ENCODE measurements at places on chromosomes 2 and 18. TPM values are rescaled to one million over a fixed set of nuclear protein-coding genes. Genes with fewer than 3 reads are reported as not detected.

DNA sequence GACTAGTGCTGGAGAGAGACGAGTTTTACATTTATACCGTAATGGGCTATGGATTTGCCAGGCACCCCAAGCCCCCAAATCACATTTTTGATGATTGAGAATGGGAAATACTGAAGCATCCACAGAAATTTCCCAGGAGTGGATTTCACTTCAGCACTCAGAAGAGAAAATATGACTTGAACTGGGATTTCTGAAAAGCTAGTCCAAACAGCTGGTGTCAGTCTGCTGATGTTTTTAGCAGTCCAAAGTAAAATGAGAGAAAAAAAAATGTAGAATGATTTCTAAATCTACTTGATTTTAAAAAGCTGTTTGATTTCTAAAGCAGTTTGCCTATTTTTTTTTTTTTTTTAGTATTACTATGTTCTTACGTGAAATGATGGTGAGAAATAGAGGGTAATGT, 105.0 kb downstream of the PLEKHM3 start:
- DNase-seq, result no peak

DNA sequence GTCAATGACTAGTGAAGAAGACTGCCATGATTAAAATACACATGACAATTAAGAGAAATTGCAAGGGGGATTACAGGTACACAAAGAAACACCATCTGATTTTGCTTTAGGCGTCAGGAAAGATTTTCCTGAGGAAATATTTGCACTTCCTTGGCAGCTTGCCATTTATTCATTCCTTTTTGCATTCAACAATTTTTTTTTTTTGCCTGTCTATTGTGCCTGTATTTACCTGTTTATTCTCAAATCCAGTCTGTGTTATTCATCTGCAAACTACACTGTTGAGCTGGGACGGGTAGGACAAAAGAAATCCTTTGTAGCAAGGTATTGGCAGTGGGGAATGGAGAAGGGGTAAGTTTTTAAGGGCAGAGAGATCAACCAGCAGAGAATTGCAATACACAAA, 31.8 kb downstream of the SMAD2 start:
- no peak for DNase-seq

DNA sequence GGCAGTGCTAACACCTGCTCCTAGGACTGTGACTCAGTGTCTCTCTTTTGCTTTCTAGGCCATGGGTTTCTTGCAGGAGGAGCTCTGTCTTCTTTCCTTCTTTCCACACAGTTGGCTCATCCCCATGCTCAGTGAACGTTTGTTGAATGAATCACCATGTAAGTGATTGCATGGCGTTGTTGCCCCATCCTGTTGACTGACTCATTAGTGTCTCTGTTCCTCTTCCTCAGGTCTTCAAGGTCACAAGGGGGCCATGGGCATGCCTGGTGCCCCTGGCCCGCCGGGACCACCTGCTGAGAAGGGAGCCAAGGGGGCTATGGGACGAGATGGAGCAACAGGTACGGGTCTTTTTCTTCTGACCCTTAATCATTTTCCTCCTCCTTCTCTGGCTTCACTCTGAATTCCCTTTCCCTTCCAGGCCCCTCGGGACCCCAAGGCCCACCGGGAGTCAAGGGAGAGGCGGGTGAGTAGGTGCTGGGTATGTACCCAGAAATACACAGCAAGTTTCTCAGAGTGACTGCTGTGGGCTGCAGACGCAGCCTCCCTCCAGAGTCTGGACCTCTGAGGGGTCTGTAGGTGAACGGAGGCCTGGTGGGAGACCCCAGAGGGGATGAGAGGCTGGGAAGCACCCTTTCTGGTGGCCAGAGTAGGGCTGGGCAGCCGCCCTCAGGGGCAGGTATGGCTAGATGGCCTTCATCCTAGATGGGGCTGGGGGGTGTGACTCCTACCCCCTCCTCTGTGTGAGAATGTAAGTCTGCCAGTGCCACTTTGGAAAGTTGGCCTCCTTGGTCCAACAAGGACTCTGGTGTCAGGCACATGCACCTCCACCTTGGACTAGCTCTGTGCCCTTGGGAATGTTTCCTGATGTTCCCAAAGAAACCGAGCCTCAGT, 32.4 kb downstream of the MARCO start:
- DNase-seq, result no peak

GRCh38 chr18:63951302-63951705, 2.2 kb downstream of the HMSD start:
- DNase-seq, result no peak

GRCh38 chr2:168466834-168467565, 10.9 kb downstream of the CERS6 start:
- DNase-seq, result no peak

GRCh38 chr2:44937688-44938240, 3.7 kb upstream of the SIX3 start:
- no peak for DNase-seq

- DNase-seq, result no peak
Measured at GRCh38 chr18:3015204-3015592, 2.3 kb upstream of the LPIN2 start.

DNA sequence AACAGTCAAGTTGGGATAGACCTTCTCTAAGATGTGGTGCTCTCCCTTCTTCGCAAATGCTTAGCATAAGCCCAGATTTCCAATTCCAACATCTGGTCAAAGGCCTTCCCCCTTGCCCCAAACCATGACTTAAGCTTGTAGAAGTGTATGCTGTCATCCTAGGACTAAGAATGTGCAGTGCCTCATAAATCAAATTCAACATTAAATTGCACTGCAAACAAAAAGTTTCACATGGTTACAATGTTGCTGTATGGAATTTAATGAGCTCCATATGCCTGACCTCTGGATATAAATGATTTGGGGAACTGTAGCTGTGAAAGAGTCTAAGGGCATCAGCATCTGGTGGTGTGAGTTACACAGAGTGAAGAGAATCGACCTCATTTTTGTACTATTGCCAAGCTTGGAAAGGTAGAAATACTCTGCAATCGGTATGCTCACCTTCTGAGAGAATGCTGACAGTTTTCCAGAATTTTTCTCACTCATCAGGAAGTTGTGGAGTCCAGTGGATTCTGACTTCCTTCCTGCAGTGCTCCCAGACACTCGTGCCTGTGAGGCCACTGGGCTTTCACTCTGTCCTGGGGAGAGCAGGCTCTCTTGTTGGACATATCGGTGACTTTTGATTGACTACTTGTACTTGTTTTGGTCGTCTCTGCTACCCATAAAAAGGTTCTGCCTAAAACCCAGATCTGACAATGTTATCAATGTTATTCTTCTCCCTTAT, 40.6 kb downstream of the FASTKD2 start:
- DNase-seq, result no peak

GRCh38 chr2:160242893-160243564, 43.0 kb upstream of the ITGB6 start:
- DNase-seq, result no peak

- DNase-seq, result no peak
Measured at GRCh38 chr18:34880882-34881834, 160.1 kb upstream of the MAPRE2 start.

DNA sequence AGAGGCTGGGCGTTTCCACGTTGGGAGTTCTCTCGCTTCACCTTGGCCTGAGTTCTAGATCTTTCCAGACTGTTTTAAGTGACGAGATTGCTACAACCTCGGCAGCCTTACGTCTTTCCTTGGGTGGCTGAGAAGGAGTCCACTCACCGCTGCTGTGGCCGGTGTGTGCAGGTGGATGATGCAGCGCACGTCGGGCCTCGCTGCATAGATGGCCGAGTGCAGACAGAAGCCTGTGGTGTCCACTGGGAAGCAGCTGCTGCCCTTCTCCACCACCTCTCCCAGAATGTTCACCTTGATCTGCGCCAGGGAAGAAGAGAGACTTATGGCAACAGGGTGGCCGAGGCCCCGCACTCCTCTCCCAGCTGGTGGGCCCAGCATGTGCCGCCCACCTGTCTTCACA, 75.7 kb downstream of the ADD2 start:
- DNase-seq, result no peak

DNA sequence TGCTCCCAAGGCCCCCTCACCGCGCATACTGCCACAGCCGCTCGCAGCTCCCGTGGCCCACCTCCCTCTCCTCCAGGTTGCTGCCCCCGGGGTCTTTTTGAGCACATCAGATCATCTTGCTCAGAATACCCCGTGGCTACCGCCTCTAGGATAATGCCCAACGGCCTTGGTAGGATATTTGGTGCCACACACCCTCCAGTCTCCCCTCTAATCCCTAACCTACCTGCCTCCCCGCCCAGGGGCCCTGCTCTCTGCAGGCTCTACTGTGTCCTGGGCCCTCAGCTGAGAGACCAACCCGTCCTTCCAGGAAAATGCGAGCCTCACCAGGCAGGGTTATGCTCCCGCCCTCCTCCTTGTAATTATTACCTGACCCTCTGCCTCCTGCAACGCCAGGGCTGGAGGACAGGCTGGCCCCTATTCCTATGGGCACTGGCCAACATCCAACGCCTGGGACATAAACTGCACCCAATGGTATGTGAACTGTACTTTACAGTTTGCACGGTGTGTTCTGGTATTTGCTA, 1.5 kb upstream of the MTCL1 start:
- no peak for DNase-seq

GRCh38 chr18:13572148-13572547, 154.2 kb downstream of the FAM210A start:
- no peak for DNase-seq

GRCh38 chr2:135052997-135053474, 944 bp downstream of the RAB3GAP1 start:
- no peak for DNase-seq

DNA sequence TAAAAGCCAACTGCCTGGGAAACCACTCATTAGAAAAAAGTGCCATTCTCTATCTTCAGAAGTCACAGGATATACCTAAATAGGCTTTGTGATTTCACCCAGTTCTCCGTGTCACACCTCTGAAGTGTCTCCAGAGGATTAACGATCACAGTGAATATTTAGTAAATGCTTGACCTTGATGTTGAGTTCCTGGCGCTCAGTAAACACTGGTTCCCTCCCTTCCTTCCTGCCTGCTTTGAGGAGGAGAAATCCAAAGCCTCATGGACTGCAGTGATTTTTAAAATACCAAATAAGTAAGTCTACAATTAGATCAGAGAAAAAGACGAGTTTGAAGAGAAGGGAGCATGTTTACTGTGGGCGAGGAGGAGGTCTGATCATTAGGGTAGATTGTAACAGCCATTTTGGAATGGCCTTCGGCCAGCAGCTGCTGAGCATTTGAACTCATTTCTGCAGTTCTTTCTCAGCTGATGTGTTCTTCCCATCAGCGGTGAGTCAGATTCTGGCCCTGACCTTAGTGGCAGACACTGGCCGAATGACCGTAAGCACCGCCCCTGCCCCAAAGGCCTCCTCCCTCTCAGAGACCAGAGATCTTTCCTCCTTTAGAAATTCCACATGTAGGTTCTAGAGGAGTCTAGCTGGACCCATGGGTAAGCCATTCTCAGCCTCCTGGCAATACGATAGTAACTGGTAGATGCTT, 62.1 kb upstream of the SLC16A14 start:
- DNase-seq, result no peak

DNA sequence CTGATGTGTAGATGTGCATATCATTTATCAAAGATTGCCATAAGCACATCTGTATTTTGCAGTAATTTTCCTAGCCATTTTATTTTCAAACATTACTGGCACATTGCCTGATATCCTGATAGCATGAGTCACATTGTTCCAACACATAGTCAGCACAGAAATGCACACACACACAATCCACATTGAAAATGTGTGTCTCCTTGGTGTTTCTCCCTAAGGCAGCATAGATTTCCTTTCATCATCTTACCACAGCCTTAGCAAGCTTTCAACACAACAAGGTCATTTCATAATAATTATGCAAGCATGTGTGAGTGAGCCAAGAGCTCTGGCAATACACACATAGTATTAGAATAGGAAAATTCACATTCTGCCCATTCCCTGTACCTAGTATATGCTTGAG, 245.4 kb upstream of the MEIS1 start:
- DNase-seq, result no peak

- no peak for DNase-seq
Measured at GRCh38 chr18:51953521-51953920, 386.5 kb upstream of the DCC start.

GRCh38 chr2:142030735-142031134, 100.1 kb downstream of the LRP1B start:
- DNase-seq, result no peak

- no peak for DNase-seq
Measured at GRCh38 chr2:28296243-28296642, 96.4 kb upstream of the FOSL2 start.

DNA sequence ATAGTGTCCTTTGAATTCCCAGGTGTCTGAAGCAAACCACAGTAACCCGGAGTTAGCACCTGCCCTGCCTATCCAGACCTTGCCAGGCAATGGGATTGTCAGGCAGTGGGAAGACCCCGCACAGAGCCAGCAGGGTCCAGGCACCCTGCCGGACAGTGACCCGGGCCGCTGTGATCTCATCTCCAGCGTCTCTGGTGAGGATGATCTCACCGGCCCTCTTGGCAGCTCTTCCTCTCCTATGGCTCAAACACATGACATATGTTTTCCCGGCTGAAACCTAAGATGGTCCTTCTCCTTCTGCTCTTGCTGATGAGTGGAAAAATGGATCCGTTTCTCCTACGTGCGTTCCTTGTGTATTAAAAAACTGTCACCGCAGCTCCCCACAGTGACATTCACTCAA, 75.1 kb downstream of the ACOXL start:
- DNase-seq, result no peak

DNA sequence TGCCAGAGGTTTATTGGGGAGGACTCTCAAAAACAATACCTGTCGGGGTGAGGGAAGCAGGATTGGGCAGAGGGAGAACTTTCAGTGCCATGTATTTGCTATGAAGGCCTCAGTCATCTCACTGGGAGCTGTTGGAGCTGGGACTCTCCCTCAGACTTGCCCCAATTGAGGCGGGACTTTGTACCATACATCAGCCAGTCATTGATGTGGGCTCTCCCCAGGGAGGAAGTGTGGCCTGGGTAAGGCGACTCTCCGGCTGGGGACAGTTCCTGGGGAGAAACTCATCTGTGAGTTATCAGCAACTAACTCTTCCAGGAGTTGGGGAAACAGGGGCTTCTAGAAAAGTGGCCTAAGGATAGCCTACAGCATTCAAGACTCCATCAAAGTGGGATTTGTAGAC, 66.5 kb downstream of the FTCDNL1 start:
- DNase-seq, result no peak

DNA sequence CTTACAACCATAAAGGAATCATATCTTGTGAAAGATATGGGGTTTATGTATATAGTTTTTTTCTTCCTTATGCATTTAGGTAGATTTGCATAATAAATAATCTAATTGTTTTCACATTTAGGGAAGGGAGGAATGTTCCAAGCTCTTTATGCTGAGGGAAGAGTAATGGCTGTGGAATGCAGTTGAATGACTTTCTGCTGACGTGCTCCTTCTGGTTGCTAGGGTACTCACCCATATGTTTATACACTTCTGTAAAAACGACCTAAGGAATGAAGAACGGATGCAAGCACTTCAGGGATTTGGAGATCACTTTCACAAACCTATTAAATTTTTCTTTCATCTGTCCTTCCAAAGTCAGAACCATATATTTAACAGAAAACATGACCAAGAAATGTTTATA, 29.2 kb upstream of the PPP4R1 start:
- DNase-seq, result no peak

GRCh38 chr2:75807992-75808391, 97.3 kb upstream of the GCFC2 start:
- no peak for DNase-seq

The SULT1C2 gene
- not detected for total RNA-seq

The RPS27A gene
- total RNA-seq, result 1,155 TPM

The TOGARAM2 gene
- 5.0 TPM for total RNA-seq

The ALPP gene
- not detected for total RNA-seq

The VIT gene
- not detected for total RNA-seq

The CTAGE1 gene
- total RNA-seq, result not detected

The PSMA8 gene
- 1.7 TPM for total RNA-seq

The IL1RL1 gene
- 0.35 TPM for total RNA-seq

The SLC14A1 gene
- 2.3 TPM for total RNA-seq

The ANO7 gene
- total RNA-seq, result 0.83 TPM

The SAG gene
- not detected for total RNA-seq
